ENCODE measurements at places on chromosomes 6 and 20.

DNA sequence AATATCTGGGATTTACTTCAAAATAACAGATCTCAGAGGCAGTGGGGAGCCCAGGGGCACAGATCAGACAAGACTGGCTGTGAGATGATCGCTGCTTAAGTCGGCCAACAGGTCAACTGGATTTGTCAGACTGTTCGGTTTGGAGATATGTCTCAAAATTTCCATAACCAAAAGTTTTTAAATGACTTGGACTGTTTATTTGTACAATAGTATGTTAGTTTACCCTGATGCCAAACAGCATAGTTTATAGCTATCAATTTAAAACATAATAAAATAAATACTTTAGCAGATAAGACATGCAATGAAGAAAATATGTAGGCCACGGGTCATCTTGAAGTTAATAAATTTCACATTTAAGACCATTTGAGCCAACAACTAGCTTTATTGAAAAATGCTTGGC lies 126.7 kb downstream of the IRF4 start:
- DNase-seq, result no peak

- DNase-seq, result no peak
These were observed 20.8 kb upstream of the EMILIN3 start for GRCh38 chr20:41387444-41387851.

DNA sequence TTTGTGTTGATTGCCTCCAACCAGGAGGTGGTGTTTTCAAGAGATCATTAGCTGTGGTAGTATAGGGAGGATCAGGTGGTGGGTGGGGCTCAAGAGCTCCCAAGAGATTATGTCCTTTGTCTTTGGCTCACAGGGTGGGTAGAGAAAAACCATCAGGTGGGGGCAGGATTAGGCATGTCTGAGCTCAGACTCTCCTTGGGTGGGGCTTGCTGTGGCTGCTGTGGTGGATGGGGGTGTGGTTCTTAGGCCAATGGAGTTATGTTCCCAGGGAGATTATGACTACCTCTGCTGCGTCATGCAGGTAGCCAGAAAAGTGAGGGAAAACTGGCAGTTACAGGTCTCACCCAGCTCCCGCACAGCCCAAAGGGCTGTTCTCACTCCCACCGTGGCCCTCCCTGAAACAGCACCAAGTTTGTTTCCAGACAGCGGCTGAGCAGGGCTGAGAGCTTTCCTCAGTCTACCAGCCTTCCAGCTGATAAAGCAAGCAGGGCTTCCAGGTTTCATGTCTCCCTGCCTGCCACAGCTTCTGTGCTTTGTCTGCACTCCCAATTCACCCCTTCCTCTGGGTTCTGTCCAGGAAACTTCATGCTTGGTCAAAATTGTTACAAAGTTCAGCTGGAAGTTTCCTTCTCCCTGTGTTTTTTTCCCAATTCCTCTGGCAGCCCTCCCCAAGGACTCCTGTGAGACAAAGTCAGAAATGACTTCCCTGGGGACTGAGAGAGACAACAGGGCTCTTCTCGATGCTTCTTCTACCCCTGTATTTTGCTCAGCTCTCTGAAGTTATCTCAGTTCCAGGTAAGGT lies 481.1 kb upstream of the MAN1A1 start:
- no peak for DNase-seq

DNA sequence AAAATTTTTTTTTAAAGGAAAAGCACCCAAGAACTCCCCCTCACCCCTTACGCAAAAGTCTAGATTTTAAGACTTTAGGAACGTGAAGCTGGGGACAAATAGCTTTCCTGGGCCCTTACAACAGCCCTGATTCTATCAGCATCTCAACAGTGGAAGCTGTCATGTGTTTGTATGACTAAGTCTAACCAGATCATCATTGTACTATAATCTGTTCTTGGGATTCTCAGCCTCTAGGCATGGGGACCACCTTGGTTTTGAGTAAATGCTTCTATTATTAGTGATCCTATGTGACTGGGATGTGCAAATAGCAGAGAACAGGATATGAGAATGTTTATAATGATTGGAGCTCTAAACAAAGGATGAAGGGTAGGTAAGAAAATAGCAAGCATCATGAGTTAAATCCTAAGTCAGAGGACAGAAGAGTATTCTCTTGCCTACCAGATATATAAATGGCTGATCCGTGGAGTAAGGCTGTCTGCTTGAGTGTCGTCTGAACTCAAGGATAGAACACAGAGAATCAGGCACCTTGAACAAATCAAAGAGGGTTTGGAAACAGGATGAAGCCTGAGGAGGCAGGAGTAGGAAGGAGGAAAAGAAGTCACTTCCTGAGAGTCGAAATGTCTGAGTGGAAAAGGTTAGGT lies 105.7 kb upstream of the FAM184A start:
- DNase-seq, result no peak

DNA sequence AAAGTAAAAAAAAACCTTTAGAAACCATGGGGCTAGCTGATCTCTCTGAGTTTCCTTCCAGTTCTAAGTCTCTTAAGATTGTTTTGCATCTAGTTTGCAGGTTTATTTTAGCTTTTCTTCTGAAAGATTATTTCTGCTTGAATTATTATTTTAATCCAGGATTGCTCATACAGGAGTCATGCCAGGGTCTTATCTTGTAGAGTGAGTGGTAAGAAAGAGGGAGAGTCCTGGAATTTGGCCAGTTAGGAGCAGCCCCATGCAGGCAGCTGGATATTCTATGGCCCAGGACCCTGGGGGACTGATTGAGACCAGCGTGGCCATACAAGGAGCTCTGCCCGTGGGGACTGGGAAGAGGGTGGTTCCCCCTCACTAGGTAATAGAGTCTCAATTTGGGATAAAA lies 178.9 kb upstream of the HEY2 start:
- DNase-seq, result no peak

GRCh38 chr6:166959911-166960608 lies 3.7 kb upstream of the RNASET2 start:
- no peak for DNase-seq

GRCh38 chr20:16263582-16263981 lies 309.7 kb downstream of the KIF16B start:
- no peak for DNase-seq

Data from sigmoid colon (tissue), 7 donors.